ENCODE measurements at places on chromosomes 7 and 10.

DNA sequence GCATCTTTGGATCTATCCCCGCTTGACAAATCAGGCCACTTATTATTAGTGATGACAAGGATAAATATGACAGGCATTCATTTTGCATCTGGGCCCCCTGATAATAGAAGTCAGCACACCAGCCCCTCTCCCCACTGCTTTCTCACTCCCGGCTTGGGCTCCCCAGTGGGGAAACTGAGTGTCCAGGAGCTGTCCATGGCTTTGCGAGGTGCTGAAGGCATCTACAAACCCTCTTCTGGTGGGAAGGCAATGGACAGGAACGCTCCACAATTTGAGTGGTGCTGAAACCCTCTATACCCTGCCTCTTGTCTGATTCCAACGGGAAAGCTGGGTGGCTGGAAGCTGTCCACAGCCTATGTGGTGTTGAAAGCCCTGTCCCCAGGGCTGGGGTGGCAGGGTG is 61.7 kb upstream of the PCBD1 start:
- DNase-seq: no peak

DNA sequence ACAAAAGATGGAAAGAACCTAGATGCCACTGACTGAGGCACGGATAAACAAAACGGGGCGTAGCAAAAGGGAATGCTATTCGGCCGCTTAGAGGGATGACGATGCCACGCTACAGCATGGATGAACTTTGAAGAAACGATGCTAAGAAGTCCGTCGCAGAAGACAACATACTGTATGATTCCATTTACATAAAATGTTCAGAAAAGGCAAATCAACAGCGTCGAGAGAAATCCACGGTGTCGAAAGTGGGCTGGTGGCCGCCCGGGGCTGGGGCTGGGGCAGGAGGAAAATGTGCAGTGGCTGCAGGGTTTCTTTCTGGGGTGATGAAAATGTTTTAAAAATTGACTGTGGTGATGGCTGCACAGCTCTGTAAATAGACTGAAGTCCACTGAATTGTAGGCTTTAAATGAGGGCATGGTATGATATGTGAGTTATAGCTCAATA is 24.1 kb downstream of the GNA12 start:
- no peak for DNase-seq

DNA sequence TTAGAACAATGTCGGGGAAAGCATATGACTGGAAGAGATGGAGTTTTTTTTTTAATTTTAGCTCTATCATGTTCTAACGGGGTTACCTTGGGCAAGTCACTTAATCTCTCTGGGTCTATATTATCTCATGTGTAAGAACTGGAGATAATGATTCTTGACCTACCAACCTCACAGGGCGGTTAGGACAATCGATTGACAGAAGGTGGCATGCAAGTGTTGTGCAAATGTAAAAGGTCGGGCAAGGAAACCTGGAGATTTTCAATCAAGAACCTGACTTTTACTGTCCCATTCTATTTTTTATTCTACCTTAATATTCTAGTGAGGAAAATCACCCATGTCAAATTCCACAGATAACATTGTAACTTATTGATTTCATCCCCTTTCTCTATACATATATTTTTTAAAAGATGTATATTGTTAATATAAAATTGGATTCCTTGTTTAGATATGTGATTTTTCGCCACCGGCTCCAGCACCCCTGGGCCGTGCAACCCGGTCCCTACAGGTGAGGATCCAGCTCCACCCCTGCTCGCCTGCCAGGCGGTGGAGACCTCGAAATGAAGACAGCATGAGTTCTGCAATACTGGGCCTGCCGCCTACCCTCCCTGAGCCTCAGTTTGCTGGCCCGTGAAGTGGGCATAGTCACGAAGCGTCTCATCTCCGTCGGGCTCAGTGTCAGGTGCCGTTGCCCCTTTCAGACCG is 497.6 kb upstream of the PHF14 start:
- no peak for DNase-seq

DNA sequence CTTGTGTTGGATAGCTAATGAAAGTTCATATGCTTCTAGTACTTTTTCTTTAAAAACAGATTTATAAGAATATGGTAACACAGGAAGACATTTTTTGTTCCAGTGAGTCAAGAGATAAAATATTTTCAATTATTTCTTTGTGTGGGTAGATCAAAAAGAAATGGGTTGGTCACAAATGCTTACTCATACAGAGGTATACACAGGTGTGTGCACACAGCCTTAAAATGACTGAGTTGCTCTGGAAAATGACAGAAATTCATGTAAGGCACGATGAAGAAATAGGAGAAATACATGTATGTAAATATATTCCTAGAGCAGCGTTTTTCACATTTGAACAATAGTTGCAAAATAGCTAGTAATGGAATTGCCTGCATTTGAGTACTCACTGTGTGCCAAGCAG is 66.0 kb downstream of the ST7 start:
- no peak for DNase-seq

DNA sequence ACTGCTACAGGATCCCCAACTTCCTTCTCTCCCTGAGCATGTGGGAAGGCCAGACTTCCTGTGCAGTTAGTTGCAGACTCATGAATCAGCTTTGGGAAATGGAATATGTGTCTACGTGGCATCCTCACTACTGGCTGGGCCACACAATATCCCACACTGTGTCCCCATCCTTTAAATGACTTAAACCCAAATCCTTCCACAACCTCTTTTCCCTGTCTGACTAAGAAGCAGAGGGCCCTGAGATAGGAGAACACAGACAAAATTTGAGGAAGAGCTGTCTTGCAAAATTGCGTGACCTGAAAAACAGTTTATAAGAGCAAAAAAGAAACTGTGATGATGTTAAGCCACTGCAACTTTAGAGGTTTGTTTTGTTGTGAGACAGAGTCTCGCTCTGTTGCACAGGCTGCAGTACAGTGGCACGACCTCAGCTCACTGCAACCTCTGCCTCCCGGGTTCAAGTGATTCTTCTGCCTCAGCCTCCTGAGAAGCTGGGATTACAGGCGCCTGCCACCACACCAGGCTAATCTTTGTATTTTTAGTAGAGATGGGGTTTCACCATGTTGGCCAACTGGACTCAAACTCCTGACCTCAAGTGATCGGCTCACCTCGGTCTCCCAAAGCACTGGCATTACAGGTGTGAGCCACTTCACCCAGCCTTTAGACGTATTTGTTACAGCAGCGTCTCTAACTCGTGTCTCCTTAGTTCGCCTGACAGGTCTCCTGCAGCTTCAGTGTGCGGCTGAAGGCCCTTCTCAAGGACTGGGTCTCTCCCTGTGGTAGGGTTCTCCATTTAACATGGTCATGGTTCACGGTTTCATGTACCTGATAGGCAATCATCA is 46.9 kb upstream of the SFMBT2 start:
- DNase-seq: no peak

- no peak for DNase-seq
Observed at GRCh38 chr7:129367349-129367699, 66.9 kb upstream of the STRIP2 start.
